ENCODE measurements at places on chromosomes 3 and 15.

GRCh38 chr15:70249616-70250015 is 151.9 kb upstream of the TLE3 start:
- no peak for DNase-seq

DNA sequence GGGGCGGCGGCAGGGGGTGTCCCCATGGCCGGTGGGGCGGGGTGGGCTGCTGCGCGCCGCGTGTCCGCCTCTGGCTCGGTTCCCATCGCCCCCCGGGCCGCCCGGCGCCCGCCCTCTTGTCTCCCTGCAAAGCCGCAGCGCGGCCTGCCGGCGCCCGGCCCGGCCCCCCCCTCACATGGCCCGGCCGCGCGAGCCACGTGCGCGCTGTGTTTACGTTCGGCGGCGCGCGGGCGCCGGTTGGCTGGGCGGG is 502 bp downstream of the NR1D2 start:
- no peak for DNase-seq

DNA sequence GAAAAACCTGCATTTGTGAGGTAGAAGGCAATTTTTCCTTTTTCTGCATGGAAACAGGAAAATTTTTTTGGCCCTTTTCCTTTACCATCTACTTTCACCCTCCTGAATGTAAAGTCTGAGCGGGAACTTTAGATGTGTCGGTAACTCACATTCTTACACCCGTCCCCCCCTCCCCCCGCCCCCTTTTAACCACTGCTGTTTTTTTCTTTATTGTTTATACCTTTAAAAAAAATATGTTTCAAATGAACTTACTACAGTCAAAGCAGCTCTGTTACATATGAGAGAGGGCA is 487 bp upstream of the HES1 start:
- no peak for DNase-seq

- DNase-seq = no peak
Observed at GRCh38 chr15:33190539-33190938, 4.0 kb downstream of the FMN1 start.

DNA sequence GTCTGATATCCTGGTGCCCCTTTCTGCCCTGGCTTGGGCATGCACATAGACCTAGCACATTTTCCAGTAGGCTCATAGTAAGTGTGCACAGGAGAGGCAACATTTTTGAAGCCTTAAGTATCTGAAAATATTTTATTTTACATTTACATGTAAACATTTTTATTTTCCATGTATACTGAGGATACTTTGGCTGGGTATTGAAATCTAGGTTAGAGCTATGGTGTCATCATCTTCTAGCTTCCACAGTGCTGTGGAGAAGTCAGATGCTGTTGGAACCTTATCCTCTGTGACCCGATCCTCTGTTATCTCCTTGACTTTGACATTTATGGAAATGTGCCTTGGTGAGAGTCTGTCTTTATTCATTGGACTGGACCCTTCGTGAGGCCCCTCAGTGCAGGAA is 74.1 kb downstream of the PLXNA1 start:
- DNase-seq = no peak

- no peak for DNase-seq
Observed at GRCh38 chr3:197331131-197331530, 32.7 kb upstream of the DLG1 start.

DNA sequence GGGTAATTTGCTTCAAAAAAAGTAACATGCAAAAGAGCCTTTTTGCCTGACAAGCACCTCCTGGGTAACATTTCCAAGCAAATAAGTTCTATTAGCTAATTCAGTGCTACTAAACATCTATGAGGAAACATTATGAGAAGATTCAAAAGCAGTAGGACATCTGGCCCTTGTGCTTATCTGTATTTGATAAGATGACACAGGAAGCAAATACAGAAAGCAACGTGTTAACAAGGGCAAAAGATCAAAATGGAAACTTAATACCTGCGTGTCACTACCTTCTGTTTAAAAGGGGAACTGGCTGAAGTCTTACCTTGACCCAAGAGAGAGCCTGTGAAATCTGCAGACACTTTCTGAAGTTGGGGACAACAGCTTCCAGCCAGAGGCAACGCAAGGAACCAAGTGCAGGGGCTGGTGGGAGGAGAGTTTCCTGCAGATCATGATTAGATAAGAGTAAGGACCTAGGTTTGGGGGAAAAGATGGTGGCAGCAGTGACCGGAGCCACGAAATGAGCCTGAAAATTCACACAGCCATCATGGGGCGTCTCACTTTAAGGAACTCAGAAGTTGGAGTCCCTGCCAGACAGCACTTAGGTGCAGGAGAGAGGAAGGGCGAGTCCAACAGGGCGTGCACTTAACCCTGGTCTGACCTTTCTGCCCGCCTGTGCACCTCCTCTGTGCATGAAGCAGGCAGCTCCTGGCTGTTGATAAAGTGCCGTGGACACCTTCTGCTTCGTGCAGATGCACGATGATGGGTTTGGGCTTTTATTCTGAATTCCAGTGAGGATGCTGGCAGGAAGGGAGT is 153.6 kb upstream of the BHLHE40 start:
- DNase-seq = no peak
